ENCODE measurements at places on chromosomes 4 and X.

DNA sequence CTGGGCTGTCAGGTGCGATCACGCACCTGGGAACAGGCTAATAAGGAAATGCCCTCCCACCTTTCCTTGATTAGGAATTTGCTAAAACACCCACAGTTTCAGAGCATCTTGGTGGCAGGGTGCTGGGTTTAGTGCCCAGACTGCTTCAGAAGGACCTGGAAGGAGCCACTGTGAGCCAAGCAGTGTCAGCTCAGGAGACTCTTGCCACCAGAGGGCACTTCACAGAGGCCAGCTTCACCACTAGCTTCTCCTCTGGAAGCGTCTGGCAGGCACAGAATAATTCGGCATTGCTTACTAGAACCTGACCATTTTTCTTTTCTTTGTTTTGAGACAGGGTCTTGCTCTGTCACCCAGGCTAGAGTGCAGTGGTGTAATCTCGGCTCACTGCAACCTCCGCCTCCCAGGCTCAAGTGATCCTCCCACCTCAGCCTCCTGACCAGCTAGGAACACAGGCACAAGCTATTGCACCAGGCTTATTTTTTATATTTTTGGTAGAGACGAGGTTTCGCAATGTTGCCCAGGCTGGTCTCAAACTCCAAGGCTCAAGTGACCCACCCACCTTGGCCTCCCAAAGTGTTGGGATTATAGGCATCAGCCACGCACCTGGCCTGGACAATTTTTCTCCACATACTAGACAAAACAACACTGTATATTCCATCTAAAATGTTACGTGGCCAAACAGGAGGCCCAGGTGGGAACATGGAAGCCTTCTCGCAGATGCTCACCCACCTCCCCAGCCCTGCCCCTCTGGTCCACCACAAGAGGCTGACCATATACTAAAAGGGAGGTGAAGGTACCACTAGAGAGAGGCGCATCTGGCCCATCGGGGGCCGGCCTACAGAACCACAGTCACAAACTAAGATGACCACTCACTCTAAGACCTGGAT is 14.1 kb downstream of the NOP14 start:
- DNase-seq, result no peak

DNA sequence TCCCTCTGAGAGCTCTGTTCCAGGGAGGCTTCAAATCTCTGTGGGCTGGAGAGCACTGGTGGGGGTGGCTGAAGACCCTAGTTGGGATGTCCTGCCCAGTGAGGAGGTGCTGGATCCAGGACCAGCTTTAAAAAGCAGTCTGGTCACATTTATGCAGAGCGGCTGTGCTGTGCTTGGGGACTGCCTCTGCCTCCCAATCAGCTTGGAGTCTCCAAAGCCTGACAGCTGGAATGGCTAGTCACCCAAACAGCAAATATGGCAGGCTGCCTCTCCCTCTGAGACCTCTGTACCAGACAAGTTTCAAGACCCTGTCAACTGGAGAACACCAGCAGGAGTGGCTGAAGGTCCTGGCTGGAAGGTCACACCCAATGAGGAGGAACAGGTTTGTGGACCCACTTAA is 848.1 kb upstream of the DIAPH2 start:
- DNase-seq, result no peak

DNA sequence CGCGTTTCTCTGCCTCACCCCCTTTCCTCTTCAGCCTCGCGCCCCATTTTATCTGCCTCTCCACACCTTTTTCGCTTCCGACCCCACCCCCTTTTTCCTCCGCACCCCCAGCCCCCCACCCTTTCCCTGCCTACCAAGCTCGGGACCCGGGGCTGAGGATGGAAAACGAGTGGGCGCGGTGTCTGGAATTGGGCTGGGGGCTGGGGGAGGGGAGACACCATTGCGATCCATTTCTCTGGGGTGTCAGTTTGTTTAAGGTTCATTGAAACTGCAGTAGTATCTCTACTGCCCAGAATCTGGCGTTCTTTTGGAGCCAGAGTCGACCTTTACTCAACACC is 707 bp downstream of the SLC9A6 start:
- DNase-seq, result no peak

- DNase-seq, result no peak
Observed at GRCh38 chr4:4269331-4269731, 20.6 kb downstream of the LYAR start.

DNA sequence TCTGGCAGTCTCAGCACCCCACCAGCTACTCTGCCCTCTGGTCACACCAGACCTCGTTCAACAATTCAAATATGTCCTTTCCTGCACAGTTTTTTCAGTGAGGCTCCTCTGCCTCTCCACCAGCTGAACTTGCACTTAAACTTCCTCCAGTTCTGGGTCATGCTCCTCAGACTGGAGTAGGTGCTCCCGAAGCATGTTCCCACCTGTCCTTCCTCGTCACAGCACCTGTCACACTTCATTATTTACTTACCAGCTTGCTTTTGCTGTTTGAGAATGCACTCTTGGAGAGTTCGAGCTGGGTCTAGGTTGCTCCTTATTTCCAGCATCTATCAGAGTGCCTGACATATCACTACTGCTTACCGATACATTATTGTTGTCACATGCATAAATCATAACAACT is 144.8 kb upstream of the TTC29 start:
- DNase-seq, result no peak

- no peak for DNase-seq
Observed at GRCh38 chr4:34720571-34720970, 1523.7 kb downstream of the ARAP2 start.

GRCh38 chrX:154486052-154486395 is 391 bp downstream of the UBL4A start:
- no peak for DNase-seq

DNA sequence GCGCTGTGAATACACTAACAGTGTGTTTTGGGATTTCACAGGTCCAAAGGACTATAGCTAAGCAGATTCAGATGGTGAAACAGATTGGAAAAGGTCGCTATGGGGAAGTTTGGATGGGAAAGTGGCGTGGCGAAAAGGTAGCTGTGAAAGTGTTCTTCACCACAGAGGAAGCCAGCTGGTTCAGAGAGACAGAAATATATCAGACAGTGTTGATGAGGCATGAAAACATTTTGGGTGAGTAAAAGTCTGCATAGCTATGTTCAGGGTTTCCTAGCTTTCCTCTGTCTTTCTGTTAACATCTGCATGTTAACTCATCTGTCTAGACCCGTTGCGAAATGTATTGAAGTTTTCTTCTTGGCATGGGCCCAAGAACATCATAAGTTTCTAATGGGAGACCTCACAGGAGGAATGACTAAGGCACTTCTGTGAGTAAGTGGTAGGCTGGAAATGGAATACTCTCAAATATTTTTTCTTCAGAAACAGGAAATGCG is 372.1 kb downstream of the BMPR1B start:
- DNase-seq, result no peak

Data from activated CD4-positive, CD25-positive, alpha-beta regulatory T cell treated with anti-CD3 and anti-CD28 coated beads, Interleukin-2, amount 50 U/mL, for 16 hours (primary cell).